ENCODE measurements at places on chromosomes 1 and 21. TPM values are rescaled to one million over a fixed set of nuclear protein-coding genes. Genes with fewer than 3 reads are reported as not detected.

The TFF2 gene
- total RNA-seq, result not detected

The HLX gene
- 45.7 TPM for total RNA-seq

The ID3 gene
- 739 TPM for total RNA-seq

The PLXNA2 gene
- total RNA-seq, result 123 TPM

The TMEM61 gene
- not detected for total RNA-seq

The DCDC2B gene
- not detected for total RNA-seq

The OR2M2 gene
- total RNA-seq, result not detected

The TNFRSF8 gene
- total RNA-seq, result not detected

The TTC34 gene
- total RNA-seq, result 0.13 TPM

The MARK1 gene
- total RNA-seq, result 0.69 TPM

The NR1I3 gene
- not detected for total RNA-seq

The EDEM3 gene
- 18.3 TPM for total RNA-seq

The PPM1J gene
- total RNA-seq, result 1.8 TPM

The RAP1A gene
- total RNA-seq, result 35.0 TPM

The L1TD1 gene
- not detected for total RNA-seq

The RGS7 gene
- total RNA-seq, result 0.30 TPM

The CTTNBP2NL gene
- total RNA-seq, result 26.2 TPM

The RIIAD1 gene
- not detected for total RNA-seq

The LRRC39 gene
- total RNA-seq, result 0.13 TPM

The SYT2 gene
- total RNA-seq, result not detected

The ZNF683 gene
- total RNA-seq, result not detected

The BEST4 gene
- total RNA-seq, result not detected

The PPFIA4 gene
- total RNA-seq, result under 0.01 TPM

The ETV3L gene
- not detected for total RNA-seq

The LCE1B gene
- not detected for total RNA-seq

The KCNK1 gene
- not detected for total RNA-seq

The SPRTN gene
- 13.5 TPM for total RNA-seq
